BJ (cell line): ENCODE measurements at places on chromosomes 6 and 20. TPM values are rescaled to one million over a fixed set of nuclear protein-coding genes. Genes with fewer than 3 reads are reported as not detected.

Gene CALHM4
- not detected in 2 replicates for polyA plus RNA-seq

- no peak for DNase-seq
Observed at GRCh38 chr6:72955666-72956065, 269.6 kb downstream of the KHDC1L start.

Gene TREM1
- polyA plus RNA-seq = 0.11 and 0.20 TPM in 2 replicates

DNA sequence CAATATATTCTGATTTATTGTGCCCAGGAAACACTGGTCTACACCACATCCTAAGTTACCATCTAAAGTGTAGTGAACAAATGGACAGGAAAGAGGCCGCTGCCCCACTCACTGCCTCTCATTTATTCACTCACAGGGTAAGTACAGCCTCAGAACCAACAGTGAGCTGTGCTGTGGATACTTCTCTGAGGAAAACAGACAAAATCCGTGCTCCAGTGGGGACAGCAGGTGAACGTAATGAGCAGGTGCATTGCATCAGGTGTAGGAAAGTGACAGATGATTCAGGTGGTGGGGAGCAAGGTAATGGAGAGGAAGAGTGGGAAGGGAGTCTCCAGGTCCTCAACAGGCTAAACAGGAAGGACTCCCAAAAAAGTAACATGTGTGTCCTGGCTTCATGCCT lies 8.4 kb upstream of the ULBP2 start:
- no peak for DNase-seq

GRCh38 chr6:101747716-101748115 lies 354.2 kb downstream of the GRIK2 start:
- DNase-seq = no peak

- no peak for DNase-seq
Observed at GRCh38 chr6:40376113-40376650, 211.0 kb downstream of the LRFN2 start.

DNA sequence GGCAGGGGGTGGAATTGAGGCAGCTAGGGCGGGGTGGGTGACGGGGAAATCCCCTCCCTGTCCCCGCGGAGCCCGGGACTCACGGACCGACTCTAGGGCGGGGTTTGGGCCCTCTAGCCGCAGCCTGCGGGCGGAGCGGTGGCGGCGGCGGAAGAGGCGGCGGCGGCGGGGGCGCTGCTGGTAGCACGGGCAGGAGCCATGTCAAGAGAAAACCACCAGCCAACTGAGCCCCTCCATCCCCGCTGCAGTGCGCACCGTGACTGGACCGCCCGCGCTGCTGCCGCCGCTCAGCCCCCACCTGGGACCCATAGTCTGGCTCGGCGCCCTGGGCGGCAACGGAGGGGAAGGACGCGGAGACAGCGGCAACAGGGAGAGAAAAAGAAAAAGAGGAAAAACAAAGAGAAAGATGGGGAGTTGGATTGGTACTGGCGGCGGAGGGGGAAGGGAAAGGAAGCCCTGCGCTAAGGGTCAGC lies 1.2 kb upstream of the C6orf62 start:
- no peak for DNase-seq

DNA sequence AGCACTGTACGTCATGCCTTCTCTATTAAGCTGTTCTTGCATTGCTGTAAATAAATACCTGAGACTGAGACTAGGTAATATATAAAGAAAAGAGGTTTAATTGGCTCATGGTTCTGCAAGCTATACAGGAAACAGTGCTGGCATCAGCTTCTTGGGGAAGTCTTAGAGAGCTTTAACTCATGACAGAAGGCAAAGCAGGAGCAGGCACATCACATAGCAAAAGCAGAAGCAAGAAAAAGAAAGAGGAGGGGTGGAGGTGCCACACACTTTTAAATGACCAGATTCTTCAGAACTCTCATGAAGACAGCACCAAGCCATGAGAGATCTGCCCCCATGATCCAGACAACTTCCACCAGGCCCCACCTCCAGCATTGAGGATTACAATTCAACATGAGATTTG lies 30.1 kb downstream of the CYB5R4 start:
- no peak for DNase-seq

DNA sequence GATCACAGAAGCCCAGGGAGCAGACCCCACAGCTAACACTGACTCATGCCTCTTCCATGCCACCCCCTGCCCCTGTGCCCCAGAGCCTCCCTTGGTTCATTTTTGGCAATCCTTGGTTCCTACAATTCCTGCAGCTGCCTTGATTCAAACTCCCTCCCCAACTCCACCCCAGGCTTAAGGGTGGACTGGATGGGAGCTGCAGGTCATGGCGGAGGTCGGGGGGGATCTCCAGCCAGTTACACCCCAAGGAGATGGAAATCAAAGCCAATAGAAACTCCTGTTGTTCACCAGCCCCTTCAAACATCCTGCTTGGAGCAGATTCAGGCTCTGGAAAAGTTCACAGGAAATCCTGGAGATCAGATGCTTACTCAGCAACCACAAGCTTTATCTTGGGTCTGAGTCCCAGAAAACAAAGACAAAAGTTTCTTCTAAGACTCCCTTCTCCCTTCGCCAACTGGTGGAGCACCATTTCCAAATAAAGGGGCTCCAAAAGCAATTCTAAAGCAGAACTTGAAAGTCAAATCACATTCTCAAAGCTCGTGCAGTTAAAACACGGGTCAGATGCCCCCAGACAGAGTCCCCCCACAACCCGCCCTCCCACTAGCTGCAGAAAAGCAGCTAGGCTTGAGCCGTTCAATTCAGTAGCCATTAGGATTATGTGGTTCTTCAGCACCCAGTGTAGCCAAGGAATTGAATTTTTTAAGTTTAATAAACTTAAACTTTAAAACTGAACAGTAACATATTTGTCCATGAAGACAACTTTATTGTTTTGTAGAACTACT lies 149.5 kb downstream of the ANKRD60 start:
- DNase-seq = no peak

Gene BFSP1
- polyA plus RNA-seq = 2.3 and 2.4 TPM in 2 replicates

Gene NECAB3
- polyA plus RNA-seq = 13.4 and 20.2 TPM in 2 replicates

Gene C6orf141
- 0.22 and 0.32 TPM in 2 replicates for polyA plus RNA-seq

Gene JARID2
- 5.3 and 6.1 TPM in 2 replicates for polyA plus RNA-seq

GRCh38 chr6:2429460-2429859 lies 184.1 kb upstream of the GMDS start:
- no peak for DNase-seq

DNA sequence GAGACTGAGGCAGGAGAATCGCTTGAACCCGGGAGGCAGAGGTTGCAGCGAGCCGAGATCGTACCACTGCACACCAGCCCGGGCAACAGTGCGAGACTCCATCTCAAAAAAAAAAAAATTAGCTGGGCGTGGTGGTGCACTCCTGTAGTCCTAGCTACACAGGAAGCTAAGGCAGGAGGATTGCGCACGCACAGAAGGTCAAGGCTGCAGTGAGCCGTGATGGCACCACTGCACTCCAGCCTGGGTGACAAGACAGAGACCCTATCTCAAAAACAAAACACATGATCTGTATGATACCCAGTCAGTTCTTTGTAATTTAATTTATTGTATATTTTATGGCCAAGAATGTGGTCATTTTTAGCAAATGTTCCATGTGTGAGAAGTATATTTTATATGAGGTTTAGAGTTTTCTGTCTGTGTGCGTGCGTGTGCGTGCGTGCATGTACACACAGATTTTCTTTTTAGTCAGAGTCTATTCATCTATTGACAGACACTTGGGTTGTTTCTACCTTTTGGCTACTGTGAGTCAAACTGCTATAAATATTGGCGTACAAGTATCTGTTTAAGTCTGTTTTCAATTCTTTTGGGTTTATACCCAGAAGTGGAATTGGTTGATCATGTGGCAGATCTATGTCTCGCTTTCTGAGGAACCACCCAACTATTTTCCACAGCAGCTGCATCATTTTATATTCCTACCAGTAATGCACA lies 22.2 kb upstream of the MYL9 start:
- no peak for DNase-seq

- no peak for DNase-seq
Observed at GRCh38 chr6:14781772-14782525, 463.9 kb upstream of the JARID2 start.

- peak; percentile 12 for DNase-seq
Observed at GRCh38 chr6:105994118-105994590, 92.0 kb upstream of the PRDM1 start.

DNA sequence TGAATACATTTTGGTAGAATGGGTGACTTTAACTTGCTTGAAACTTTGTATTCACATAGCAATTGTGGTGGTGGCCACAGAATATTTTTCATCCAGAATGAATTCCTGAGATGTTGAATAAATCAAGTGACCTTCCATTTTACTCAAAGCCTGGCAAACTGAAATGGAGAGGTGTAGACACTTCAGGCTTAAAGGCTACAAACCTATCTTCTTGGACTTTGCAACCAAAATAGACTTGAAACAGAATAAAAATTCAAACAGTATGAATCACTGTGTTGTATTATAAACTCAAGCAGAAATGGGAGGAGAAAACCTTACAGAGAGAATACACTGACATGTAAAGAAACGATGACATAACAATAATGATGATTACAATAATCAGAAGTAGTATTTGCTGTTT lies 371.6 kb downstream of the BCKDHB start:
- DNase-seq = no peak

Gene GGTLC1
- not detected in 2 replicates for polyA plus RNA-seq

Gene OR2J3
- not detected in 2 replicates for polyA plus RNA-seq

DNA sequence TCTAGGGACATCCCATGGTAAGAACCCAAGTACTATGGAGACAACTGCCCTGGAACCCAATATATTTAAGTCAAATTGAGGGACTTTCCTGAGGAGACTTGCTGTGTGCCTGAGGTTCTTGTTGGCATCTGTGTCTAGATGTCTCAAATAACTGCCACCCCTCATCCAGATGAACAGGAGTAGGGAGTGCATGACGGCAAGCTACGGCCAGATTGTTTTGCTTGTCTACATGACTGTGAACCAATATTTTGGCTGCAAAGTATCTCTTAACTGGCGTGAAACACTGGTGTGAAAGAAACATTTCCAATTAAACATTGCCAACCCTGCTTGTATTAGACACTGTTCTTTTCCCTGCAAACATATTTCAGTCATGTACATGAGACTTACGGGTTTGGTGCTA lies 52.4 kb upstream of the SIM1 start:
- DNase-seq = no peak

- DNase-seq = no peak
Observed at GRCh38 chr20:330233-331149, 5.1 kb downstream of the SOX12 start.

Gene HDGFL1
- not detected in 2 replicates for polyA plus RNA-seq

DNA sequence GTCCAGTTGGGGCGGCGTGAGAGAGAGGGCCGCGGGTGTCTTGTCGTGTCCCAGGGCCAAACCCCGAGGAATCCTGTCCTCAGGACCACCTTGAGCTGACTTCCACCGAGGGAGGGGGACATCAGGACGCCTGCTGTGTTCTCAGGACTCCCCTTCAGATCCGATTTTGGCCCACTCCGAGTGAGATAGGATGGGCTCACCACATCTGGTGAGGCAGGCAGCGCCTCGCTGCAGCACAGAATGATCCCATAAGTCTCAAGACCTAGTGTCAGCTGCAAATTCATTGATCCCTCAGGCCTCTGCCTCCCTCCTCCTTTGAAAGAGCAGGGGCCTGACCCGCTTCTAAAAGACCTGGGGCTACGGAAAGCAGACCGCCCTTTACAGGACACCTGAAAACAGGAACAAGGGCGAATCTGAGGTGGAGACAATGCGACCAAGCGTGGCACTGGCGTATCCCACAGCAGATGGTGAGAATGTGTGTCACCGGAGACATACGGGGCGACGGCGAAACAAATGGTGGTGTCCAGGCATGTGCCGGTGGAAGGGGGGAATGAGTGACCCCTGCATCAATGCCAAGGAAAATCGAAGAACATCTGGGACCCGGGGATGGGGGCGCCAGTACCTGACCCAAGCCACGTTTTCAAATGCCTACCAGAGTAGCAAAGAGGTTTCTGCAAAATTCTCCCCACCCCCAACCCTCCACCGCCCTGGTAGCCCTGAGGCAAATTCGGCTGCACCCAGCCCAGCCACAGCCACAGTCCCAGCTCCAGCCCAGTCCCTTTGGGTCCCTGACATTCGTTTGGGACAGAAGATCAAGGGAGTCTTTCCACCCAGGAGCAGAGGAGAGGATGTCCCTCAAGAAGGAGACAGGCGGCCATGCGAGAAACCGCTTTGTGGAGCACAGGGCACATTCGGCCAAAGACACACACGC lies 162.1 kb upstream of the ZNF337 start:
- no peak for DNase-seq

Gene PAK5
- not detected in 2 replicates for polyA plus RNA-seq

DNA sequence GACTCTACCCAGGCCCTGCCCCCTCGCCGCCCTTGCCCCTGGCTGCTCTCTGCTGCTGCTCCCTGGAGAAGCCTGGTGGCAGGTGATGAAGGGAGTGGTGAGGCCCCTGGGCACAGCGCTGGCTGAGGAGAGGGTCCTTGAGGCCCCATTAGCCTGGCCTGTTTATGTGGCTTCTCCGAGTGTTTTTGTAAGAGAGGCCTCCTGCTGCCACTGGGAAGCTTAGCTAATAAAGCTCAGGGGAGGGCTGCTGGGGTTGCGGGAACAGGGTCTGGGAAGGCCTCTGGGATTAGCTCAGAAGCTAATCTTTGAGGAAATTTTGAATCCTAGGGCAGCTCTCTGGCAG lies 15.5 kb downstream of the EBF4 start:
- no peak for DNase-seq

- no peak for DNase-seq
Observed at GRCh38 chr20:12243327-12243726, 325.6 kb downstream of the BTBD3 start.

Gene ADAM33
- 53.8 and 82.6 TPM in 2 replicates for polyA plus RNA-seq

Gene C6orf52
- polyA plus RNA-seq = 0.28 and 0.74 TPM in 2 replicates

DNA sequence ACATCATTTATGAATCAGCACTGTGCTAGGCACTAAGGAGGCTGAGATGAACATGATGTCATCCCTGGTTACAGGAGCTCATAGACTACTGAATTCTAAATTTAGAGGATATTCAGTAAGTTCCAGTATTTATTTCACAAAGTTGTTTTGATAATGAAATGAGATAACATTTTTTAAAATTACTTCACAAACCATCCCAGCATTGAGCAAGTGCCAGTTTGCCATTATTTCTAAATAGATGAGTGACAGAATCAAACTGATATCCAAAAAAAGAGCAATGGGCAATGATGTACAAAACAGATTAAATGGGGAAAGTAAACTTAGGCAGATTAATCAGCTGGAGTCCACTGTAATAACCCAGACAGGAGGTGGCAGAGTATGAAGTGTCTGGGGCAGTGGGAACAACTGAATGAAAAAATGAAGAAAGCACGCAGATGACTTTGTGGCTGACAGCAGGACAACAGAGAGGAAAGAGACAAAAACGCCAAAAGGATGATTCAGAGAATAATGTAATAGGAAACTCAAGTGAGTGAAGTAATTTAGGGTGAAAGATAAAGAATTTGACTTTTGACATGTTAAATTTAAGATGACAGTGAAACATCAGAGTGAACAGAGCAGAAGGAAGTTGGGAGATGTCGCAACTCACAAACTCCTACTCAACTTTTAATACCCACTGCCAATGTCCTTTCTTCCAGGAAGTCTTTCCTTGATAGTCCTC lies 70.2 kb downstream of the RCAN2 start:
- no peak for DNase-seq

Gene RIPPLY2
- not detected in 2 replicates for polyA plus RNA-seq
